Naive thymus-derived CD8-positive, alpha-beta T cell (primary cell): ENCODE measurements at places on chromosomes 6 and 20. TPM values are rescaled to one million over a fixed set of nuclear protein-coding genes. Genes with fewer than 3 reads are reported as not detected.

- H3K4me3 ChIP-seq: no peak overlapping the region
- no peaks in the 10 kb centered on the region for H3K27me3 ChIP-seq
- no peaks in the 10 kb centered on the region for H3K4me1 ChIP-seq
- H3K36me3 ChIP-seq: no peaks in the 10 kb centered on the region
- H3K27ac ChIP-seq: no peak overlapping the region
These were observed 1022.2 kb upstream of the GJE1 start for GRCh38 chr6:141110481-141110880.

- no peaks in the 10 kb centered on the region for H3K36me3 ChIP-seq
- DNase-seq: no peak
- H3K4me3 ChIP-seq: no peak overlapping the region
- no peak overlapping the region for H3K27ac ChIP-seq
These were observed 48.2 kb downstream of the RBM38 start for GRCh38 chr20:57439432-57439831.

DNA sequence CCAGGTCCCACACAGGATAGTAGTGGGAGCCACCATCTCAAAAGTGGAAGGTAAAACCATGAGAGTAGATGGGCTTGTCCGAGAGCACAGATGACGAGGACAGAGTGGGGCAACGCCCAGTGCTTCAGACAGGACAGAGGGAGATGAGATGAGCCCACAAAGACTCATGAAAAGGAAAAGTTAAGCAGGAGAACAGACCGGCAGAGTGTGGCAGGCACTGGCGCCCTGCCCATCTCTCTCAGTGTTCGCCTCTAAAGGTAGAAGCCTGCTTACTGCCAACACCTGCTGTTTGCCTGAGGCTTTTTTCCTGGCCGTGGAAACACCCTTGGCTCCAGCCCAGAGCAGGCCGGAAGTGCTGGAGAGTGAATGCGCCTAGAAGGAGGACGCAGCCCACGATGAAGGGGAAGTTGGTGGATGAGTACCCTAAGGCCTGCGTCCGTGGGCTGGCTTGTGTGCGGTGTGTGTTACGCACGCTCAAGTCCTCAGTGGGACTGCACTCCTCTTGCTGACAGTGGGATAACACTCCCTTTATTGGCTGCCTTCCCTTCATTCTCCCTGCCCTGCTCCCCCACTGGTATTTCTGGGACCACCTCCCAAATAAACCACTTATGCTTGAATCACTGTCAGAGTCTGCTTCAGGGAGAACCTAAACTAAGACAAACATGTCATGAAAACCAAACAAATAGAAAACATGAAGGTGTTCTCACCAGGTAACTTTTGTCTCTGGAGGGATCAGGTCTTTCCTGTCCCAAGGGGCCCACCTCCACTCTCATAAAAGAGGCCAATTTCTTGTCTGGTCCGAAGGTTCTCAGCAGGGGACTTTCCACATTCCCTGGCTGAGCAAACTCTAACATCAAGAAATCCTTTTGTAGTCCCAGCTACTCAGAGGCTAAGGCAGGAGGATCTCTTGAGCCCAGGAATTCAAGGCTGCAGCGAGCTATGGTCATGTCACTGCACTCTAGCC is 9.1 kb upstream of the FOXP4 start:
- H3K4me1 ChIP-seq: peaks cover 38% of the 10 kb centered on the region
- H3K4me3 ChIP-seq: no peak overlapping the region

ADGRF1 gene
- polyA plus RNA-seq: not detected

GRCh38 chr20:35013421-35014411 is 58.0 kb downstream of the MYH7B start:
- H3K36me3 ChIP-seq: peaks cover 92% of the 10 kb centered on the region
- peak overlapping the region; percentile 72 for H3K27ac ChIP-seq
- H3K4me3 ChIP-seq: no peak overlapping the region
- no peak for DNase-seq
- H3K27me3 ChIP-seq: no peaks in the 10 kb centered on the region
- no peaks in the 10 kb centered on the region for H3K4me1 ChIP-seq

SLC32A1 gene
- not detected for polyA plus RNA-seq

DNA sequence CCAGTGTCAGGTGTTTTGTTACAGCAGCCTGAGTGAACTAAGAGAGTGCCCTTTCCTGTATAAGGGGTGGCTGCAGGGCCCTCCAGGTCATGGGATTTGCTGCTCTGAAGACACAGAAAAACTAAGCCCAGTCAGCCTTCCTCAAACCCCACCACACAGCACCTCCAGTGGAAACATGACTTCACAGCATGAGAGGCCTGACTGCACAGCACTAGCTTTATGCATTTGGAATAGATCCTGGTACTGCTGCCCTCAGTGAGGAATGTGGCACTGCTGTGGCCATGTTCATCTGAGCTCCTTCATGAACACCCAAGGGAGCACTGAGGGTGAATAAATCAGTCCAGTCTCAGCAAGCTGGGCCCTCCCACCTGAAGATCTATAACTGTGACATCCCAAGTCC is 296.1 kb upstream of the FOXQ1 start:
- no peaks in the 10 kb centered on the region for H3K4me1 ChIP-seq
- H3K27ac ChIP-seq: no peak overlapping the region
- H3K4me3 ChIP-seq: no peak overlapping the region
- no peaks in the 10 kb centered on the region for H3K36me3 ChIP-seq

DDO gene
- not detected for polyA plus RNA-seq

SLC22A7 gene
- polyA plus RNA-seq: not detected

DNA sequence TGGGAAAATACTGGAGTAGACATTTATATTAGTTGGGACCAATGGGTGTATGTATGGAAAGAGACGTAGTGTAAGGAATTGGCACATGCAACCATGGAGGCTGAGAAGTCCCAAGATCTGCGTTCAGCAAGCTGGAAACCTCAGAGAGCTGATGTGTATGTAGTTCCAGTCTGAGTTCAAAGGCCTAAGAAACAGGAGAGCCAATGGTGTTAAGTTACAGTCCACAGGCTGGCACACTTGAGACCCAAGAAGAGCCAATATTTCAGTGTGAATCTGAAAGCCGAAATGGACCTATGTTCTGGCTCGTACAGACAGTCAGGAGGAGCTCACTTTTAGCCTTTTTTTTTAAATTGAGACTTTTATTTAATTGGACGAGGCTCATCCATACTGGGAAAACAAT is 244.2 kb downstream of the CDKAL1 start:
- H3K36me3 ChIP-seq: peaks cover 51% of the 10 kb centered on the region
- peaks cover 3% of the 10 kb centered on the region for H3K4me1 ChIP-seq
- DNase-seq: no peak
- H3K4me3 ChIP-seq: no peak overlapping the region
- no peak overlapping the region for H3K27ac ChIP-seq

DNA sequence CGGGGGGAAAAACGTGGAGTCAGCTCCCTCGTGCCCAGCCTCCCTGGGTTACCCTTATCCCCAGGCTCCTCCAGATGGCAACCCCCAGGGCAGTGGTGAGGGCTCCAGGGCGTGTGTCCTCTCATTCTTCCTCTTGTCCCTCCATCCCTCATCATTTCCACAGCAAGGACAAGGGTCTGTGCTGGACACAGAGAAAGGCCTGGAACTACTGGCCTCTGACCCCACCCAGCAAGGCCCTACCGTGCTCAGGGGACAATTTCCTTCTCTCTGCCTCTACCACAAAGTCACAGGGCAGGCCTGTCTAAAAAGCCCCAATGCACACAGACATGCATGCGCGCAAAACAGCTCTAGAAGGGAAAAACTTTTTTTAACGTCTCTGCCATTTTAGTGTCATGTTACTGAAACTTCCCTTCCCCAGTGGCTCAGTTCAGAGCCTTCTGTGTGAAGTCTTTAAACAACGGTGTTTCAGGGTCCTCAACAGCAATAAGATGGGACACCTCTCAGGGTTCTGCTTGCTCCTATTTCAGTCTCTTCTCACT is 1.1 kb upstream of the SLC35B2 start:
- H3K27ac ChIP-seq: peak overlapping the region; percentile 92
- DNase-seq: no peak
- H3K27me3 ChIP-seq: no peaks in the 10 kb centered on the region
- peaks cover 33% of the 10 kb centered on the region for H3K4me1 ChIP-seq

BNIP5 gene
- polyA plus RNA-seq: not detected

- H3K27me3 ChIP-seq: no peaks in the 10 kb centered on the region
- no peak overlapping the region for H3K27ac ChIP-seq
- DNase-seq: no peak
- no peaks in the 10 kb centered on the region for H3K36me3 ChIP-seq
These were observed 74.8 kb upstream of the FLRT3 start for GRCh38 chr20:14412065-14412681.

BPI gene
- polyA plus RNA-seq: not detected

DNA sequence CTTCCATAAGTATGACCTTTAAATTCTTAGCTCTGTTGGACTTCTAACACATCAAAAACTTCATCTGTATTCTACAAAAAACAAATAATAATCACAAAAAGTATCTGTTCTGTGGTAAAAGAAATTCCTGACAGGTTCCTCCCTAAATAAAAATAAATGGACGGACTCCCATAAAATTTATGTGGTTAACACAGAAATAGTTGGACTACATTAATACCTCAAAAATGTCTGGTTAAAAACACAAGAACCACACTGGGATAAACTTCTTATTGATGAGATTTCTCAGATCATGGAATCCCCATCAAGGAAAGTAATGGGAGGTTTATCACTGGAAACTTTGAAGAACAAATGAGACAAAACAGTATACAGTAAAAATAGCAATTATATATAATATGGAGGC is 172.4 kb downstream of the MOXD1 start:
- H3K27ac ChIP-seq: no peak overlapping the region
- no peak for DNase-seq
- H3K27me3 ChIP-seq: peaks cover 5% of the 10 kb centered on the region
- no peak overlapping the region for H3K4me3 ChIP-seq
- H3K36me3 ChIP-seq: no peaks in the 10 kb centered on the region

GRCh38 chr6:143107440-143107839 is 46.8 kb downstream of the AIG1 start:
- H3K36me3 ChIP-seq: peaks cover 5% of the 10 kb centered on the region
- H3K4me3 ChIP-seq: no peak overlapping the region
- DNase-seq: no peak
- peaks cover 4% of the 10 kb centered on the region for H3K4me1 ChIP-seq
- no peaks in the 10 kb centered on the region for H3K27me3 ChIP-seq

PTK6 gene
- 0.15 TPM for polyA plus RNA-seq

DNA sequence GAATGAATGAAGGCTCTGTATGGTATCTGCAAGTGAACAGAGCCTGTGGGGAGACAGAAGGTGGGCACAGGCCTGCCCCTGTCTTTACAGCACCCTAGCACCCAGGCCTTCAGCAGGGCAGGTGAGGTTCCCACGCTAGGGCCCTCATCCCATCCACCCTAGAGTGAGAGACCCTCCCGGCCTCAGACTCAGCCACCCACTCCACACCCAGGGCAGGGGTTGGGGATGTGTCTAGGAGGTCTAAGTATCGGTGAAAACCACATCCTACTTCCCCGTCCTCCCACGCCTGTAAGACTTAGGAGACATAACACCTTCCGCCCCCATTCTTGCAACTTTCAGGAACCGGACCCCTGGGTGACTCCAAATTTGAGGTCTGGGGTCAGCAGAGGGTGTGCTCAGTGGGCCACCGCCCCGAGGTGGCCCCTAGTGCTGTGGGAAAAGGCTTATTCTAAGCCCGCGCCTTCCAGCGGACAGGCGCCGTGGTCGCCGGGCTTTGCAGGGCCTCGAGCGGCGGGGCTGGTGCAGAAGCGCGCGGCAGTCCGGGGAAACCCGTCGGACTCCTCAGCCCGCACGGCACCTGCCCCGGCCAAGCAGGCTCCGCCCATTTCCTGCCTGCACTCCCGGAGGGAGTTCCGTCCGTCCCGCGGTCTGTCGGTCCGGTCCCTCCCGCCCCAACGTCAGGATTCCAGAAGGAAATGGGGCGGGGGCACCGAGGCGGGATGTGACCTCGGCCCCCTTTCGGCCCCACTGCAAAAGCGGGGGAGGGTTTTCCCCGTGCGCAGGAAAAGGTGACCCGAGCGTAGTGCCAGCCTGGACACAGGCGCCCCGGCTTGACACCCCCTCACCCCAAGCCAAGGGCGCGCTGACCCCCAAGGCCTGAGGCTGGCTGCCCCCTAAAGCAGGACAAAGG is 868 bp downstream of the SAMD10 start:
- H3K27ac ChIP-seq: peak overlapping the region; percentile 89
- no peak for DNase-seq

GRCh38 chr20:33933469-33933909 is 60.2 kb upstream of the RALY start:
- no peaks in the 10 kb centered on the region for H3K36me3 ChIP-seq
- no peak overlapping the region for H3K4me3 ChIP-seq
- H3K27me3 ChIP-seq: no peaks in the 10 kb centered on the region
- DNase-seq: peak; percentile 51

- peaks cover 56% of the 10 kb centered on the region for H3K27me3 ChIP-seq
- no peak within 1 kb of the TSS for H3K27ac ChIP-seq
- H3K4me3 ChIP-seq: no peak within 1 kb of the TSS
- DNase-seq: no peak
These were observed at the start of gene KCNK17 for GRCh38 chr6:39314273-39314795. Gene KCNK17 (minus strand): TSS chr6:39314419. CDS start chr6:39314320, 99 bp downstream.

HLA-DMA gene
- 26.9 TPM for polyA plus RNA-seq

DNA sequence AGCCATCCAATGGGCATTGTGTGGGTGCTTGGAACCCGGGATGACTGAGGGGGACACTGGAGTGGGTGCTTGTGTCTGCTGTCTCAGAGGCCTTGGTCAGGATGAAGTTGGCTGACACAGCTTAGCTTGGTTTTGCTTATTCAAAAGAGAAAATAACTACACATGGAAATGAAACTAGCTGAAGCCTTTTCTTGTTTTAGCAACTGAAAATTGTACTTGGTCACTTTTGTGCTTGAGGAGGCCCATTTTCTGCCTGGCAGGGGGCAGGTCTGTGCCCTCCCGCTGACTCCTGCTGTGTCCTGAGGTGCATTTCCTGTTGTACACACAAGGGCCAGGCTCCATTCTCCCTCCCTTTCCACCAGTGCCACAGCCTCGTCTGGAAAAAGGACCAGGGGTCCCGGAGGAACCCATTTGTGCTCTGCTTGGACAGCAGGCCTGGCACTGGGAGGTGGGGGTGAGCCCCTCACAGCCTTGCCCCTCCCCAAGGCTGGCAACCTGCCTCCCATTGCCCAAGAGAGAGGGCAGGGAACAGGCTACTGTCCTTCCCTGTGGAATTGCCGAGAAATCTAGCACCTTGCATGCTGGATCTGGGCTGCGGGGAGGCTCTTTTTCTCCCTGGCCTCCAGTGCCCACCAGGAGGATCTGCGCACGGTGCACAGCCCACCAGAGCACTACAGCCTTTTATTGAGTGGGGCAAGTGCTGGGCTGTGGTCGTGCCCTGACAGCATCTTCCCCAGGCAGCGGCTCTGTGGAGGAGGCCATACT is 49.4 kb downstream of the PYGB start:
- peaks cover 2% of the 10 kb centered on the region for H3K4me1 ChIP-seq
- no peaks in the 10 kb centered on the region for H3K27me3 ChIP-seq
- no peaks in the 10 kb centered on the region for H3K36me3 ChIP-seq

GRCh38 chr20:35207950-35208611 is 18.4 kb upstream of the MMP24 start:
- DNase-seq: peak; percentile 66
- no peak overlapping the region for H3K27ac ChIP-seq
- no peaks in the 10 kb centered on the region for H3K27me3 ChIP-seq
- H3K4me3 ChIP-seq: no peak overlapping the region
- no peaks in the 10 kb centered on the region for H3K4me1 ChIP-seq

- no peaks in the 10 kb centered on the region for H3K27me3 ChIP-seq
- no peaks in the 10 kb centered on the region for H3K4me1 ChIP-seq
- no peak for DNase-seq
- no peak overlapping the region for H3K27ac ChIP-seq
- no peak overlapping the region for H3K4me3 ChIP-seq
These were observed 14.2 kb downstream of the STMND1 start for GRCh38 chr6:17116117-17116440.
